ENCODE measurements at places on chromosomes 5 and 9.

GRCh38 chr5:167939686-167940085 lies 351.8 kb upstream of the WWC1 start:
- no peak for DNase-seq

DNA sequence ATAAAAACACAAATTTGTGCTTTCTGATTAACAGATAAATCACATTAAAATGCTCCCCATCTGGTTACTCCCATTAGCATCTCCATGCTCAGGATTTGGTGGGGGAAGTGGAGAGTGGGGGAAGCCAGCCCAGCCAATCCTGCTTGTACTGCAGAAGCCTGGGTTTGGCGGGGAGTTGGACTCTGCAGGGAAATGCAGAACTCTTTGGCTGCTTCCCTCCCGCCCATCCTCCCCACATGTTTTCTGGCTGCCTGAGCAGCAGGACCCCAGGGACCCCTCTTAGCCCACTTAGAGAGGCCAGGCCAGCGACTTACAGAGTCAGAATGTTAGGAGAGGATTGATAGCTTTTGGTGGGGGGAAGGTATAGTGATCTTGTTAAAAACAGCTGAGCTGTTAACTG lies 59.5 kb upstream of the FOXI1 start:
- no peak for DNase-seq

- no peak for DNase-seq
Measured at GRCh38 chr5:140973550-140973949, 7.3 kb downstream of the PCDHAC2 start.

DNA sequence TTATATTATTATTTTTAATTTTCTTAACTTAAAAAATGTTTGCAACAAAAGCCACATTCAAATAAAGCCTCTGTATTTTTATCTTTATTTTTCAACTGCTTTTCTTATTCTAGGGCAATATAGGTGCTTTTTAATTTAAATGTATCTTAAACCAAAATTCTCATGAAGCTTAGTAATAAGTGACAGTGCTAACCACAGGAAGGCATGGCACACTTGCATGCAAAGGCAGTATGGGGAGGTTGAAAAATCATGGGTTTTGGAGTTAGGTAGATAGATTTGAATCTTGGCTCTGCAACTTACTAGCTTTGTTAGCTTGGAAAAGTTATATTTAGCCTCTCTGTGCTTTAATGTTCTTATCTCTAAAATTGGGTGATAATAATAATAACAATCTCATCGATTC lies 458.0 kb downstream of the DMAC1 start:
- no peak for DNase-seq

GRCh38 chr5:8517456-8517855 lies 648.5 kb downstream of the MTRR start:
- no peak for DNase-seq

- no peak for DNase-seq
Measured at GRCh38 chr5:77758141-77758938, 17.8 kb downstream of the TBCA start.

- no peak for DNase-seq
Measured at GRCh38 chr5:34666392-34667080, 10.4 kb downstream of the RAI14 start.

DNA sequence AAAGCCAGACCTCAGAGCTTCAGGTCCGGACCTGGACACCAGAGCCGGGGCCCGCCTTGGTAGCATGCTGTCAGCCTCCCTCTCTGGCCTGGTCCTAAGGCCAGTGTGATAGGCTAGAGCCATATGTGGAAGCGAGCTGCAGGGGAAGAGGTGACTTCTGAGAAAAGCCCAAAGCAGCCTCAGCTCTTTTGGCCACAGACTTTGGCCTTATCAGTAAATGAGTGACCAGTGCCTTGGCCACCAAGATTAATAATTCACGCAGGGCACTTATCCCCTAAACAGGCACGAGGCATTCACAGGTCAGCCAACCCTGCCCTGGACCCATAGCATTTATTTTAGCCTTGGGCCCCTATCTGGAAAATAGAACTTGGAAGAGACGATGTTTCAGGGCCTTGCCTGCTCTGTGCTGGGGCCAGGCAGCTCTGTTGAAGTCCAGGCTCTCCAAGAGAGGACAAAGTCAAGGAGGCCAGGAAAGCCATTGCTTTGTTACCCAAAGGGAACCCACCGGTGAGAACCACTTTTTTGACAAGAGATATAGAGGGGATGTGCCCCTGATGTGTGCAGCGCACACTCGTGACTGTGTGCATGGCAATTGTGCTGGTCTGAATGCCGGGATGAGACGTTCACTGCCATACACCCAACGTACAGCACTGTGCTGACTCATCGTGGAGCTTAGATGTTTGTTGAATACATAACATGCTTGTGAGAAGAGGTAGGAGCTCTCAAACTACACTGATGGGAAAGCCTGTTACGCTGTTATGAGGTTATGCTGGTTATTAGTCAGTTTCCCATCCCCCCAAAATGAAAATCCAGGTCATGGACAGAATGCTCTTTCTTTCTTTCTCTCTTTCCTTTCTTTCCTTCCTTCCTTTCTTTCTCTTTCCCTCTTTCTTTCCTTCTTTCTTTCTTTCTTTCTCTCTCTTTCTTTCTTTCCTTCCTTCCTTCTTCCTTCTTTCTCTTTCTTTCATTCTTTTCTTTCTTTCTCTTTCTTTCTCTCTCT lies 5.0 kb upstream of the SLC34A1 start:
- no peak for DNase-seq

- DNase-seq: peak; percentile 91
Measured at GRCh38 chr9:69324549-69325401, at the start of gene ENTREP1. ENTREP1 (plus strand) TSS chr9:69325215; CDS start chr9:69325310, 95 bp downstream.

DNA sequence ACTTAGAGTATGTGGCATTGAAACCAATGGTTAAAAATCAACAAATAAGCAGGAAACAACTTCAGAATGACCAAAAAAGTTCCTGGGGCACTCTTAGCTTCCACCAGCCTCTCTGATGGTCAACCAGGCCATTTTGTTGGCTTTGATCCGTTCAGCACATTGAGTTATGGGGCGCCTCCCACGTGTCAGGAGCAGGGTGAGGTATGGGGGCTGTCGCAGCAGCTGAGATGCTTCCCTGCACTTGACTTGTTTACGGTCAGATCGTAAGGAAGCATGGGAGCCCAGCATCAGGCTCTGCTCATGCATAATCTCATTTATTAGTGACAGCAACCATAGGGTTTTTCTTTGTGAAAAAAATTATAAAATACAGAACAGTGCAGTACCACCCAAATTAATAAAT lies 16.7 kb downstream of the SYK start:
- DNase-seq: no peak

DNA sequence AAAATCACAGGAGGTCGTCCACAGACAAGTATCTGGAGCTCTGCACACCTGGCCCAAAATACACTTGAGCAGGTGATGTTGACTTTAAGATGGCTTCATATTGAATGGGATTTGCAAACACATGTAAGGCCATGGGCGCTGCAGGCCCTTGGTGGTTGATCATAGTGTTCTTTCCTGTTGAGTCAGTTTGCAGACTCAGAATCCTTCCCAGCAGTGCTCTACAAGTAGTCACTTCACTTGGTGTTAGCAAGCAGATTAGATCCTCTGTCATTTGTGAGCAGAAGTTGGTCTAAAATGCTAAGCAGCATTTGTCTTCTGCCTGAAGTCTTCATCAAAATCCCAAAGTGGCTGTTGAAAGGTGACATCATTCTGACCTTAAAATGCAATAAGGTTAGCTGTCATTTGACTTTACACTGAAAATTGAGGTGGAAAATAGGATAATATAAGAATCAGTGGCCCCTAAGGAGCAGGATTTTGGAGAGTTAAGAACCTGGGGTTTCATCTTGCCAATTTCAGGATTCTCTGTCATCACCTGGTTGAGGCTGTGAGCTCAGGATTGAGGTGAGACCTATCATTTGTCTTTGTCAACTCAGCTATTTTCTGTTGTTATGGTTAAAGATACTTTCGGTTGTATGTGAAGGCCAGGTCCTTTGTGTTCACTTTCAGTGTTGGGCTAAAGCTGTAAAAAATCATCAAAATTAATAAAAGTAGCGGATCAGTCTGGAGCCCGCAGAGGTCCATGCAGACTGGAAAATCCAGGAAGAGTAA lies 114.5 kb downstream of the LRRC70 start:
- no peak for DNase-seq

DNA sequence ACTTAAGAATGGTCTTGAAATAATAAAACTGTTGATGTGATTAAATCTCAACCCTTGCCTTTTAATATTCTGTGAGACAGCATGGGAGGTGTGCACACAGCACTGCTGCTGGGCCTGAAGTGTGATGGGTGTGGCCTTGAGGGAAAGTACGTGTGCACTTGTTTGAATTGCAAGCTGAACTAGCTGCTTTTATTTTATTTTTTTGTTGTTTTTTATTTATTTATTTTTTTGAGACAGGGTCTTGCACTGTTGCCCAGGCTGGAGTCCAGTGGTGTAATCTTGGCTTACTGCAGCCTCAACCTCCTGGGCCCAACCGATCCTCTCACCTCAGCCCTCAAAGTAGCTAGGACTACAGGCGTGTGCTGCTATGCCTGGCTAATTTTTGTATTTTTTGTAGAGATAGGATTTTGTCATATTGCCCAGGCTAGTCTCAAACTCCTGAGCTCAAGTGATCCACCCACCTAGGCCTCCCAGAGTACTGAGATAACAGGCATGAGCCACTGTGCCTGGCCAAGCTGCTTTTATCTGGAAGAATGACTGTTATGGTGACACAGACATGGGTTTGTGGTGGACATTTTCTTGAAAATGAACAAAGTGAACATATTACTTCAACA lies 58.9 kb downstream of the GPR107 start:
- DNase-seq: no peak

GRCh38 chr5:2736872-2737271 lies 14.6 kb downstream of the IRX2 start:
- DNase-seq: no peak

DNA sequence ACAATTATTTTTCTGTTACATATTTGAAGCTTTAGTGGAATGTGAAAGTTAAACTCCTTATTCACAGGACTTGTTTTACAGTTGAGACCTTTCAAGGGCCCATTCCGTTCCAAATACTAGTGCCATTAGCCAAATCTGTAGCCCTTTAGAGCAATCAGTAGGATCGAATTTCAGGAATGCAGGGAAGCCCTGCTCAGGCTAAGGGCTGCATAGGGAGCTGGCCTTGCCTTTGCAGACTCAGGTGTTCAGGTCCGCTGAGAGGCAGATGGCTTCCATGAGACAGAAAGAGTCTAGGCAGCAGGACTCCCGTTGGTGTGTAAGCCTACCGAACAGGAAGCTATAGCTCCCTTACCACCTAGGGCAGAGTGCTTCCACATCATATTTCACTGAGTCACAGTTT lies 150.1 kb upstream of the SLC27A6 start:
- DNase-seq: no peak

DNA sequence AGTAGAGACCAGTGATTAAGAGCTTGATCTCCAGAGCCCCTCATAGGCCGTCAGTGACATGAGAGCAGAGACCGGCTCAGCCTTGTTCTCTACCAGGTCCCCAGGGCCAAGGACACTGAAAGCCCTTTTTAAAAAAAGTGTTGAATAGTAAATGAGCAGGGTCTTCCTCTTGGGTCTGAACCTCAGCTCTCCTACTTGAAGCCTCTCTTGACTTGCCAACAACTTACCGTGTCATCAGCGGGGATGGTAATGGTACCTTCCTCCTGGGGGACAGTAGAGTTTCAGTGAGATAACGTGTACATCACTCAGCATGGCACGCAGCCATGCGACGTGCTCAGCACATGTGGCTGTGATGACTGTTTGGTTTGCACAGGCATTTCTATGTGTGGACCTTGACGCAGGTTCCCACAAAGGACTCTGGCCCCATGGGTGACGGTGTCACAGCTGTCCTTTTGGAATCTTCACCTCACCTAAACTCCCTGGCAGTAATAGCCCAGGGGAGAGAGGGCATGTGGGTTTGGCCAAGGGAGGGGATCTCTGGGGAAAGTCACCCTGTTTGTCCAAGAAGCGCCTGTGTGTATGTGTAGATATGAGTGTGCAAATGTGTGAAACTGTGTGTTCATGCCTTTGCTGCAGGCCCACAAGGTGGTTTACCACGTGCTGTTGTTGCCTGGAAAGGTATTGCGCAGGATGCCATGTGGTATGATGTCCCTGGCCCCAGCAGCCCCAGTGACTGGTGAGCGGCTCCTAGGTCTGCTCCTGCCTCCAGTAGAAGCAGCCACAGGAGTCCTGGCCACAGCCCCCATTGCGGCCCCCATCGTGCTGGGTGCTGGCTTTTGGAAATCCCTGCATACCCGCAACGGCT lies 18.7 kb downstream of the ERGIC1 start:
- DNase-seq: no peak

DNA sequence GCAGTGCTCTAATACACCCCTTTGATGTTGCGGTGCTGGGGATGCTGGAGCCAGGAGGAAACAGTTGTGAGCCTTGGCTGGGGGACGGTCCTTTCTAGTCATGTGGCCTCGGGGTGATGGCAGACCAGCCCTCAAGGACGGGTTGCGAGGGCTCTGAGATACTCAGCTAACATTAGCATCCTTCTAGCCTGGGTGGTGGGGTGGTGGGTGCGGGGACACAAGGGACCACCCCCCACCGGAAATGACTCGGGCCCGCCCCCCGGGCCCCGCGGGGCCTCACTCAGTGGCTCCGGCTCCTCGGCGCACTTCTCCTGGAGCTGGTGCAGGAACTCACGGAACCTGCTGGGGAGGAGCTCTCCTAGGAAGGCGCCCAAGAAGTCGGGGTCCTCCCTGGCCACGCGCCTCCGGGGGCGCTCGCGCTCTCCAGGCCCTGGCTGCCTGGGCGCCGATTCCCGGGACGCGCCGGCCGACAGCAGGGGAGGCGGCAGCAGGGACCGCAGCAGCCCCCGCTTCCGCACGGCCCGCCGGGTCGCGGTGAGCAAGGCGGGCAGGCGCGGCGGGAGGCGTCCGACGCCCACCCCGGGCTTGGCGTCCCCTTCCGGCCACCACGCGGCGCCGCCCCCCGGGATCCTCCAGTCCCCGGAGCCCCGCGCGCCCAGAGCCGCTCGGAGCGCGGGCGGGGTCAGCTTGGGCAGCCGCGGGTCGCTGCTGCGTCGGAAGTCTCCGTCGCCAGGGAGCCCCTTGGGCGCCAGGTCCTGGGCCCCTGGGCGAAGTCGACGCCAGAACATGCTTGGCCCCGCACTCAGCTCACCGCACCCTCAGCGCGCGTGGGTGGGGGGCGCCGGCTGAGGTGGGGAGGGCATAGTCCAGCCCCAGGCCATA lies 873 bp downstream of the C9orf50 start:
- no peak for DNase-seq

GRCh38 chr9:126506361-126507317 lies 107.1 kb upstream of the LMX1B start:
- DNase-seq: peak; percentile 64

- no peak for DNase-seq
Measured at GRCh38 chr9:70478963-70479641, 64.6 kb upstream of the KLF9 start.

- peak; percentile 95 for DNase-seq
Measured at GRCh38 chr9:63817622-63818518, 1467.1 kb downstream of the FOXD4L5 start.
